ENCODE measurements at places on chromosomes 7 and 10.

DNA sequence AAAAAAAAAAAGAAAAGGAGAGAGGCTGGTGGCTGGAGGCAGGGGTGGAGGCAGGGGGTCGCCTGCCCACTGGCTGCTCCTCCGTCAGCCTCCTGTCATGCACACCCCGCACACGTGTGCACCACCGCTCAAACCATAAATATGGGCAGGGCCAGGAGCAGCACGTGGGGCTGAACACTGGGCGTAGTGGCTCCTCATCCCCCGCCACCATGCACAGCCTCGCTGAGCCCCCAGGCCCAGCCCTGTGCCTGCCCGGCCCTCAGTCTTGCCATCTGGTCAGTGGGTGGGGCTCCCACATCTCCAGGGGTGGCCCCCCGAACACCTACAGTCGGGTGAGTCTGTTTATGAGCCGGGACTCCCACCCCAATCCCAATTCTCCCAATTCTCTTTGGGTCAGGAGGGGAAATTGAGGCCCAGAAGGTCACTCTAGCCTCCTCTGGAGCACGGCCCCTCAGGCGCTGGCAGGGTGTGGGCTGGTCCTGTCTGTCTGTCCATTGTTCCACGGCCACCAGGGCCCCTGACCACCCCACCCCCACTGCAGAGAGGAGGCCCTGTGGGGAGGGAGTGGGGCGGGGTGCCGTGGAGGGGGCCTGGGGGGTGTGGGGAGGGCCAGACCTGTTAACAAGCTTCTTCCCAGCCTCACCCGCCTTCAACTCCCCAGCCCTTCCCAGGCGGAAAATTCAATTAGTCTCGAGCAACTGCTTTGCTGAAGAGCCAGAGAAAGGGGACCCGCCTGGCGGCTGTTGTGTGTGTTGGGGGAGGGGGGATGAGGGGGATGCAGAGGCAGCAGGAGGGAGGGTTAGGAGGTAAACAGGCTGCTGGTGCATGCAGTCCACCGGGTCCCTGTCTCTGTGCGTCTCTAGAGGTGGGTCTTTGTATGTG is 19.5 kb upstream of the GRIFIN start:
- no peak for DNase-seq

DNA sequence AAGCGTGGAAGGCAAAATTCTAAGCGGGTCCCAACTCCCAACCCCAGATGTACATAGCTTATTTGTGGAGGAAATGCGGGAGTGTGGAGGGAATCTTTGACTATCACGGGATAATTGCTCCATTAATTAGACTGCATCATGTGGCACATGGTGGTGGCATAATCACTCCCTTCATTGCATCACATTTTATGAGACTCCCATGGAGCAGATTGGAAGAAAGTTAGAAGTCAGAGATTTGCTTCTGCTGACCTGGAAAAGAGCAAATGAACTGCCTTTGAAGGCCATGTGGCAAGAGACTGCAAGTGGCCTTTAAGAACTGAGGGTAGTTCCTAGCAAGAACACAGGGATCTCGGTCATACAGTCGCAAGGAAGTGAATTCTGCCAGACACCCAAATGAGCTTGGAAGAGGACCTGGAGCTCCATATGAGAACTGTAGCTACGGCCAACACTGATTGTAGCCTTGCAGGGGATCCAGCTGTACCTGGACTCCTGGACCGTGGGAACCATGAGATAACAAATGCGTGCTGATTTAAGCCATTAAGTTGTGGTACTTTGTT is 37.1 kb upstream of the ITGB1 start:
- DNase-seq: no peak

DNA sequence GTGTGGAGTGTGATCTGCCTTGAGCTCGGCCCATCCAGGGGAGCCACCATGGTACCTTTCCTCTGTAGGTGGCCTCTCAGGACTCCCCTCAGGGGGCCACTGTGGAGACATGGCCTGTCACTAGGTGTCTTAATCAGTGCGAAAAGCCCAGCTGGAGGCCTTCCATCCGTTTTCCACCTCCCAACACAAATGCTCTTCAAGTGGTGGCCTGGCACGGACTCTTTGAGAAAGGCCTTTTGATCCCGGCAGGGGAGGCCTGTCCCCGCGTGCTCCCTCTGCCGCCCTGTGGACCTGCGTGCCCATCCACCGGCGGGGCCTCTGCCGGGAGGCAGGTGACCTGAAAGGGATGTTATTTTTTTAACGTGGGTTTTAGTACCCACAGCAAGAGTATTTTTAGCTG is 149.5 kb downstream of the RGS10 start:
- DNase-seq: peak; percentile 11

GRCh38 chr10:121452581-121452980 is 145.7 kb downstream of the FGFR2 start:
- DNase-seq: no peak

DNA sequence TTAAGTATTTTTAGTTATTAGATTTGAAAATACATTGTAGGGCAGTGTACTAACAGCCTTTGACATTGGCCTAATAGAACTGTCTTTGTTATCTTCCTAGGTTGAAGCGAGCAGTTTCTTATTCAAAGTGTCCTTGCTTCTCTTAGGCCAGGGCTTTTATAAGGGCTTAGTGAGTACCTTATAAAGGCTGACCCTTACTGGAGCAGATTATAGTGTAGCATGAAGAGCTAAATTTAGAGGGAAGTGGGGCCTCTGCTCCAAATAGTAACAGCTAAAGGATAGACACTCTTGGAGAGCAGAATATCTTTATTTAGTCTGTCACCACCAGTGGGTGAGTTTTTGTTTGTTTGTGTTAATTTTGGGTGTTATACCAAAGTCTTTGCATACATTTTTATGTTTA is 15.9 kb downstream of the BZW2 start:
- no peak for DNase-seq

DNA sequence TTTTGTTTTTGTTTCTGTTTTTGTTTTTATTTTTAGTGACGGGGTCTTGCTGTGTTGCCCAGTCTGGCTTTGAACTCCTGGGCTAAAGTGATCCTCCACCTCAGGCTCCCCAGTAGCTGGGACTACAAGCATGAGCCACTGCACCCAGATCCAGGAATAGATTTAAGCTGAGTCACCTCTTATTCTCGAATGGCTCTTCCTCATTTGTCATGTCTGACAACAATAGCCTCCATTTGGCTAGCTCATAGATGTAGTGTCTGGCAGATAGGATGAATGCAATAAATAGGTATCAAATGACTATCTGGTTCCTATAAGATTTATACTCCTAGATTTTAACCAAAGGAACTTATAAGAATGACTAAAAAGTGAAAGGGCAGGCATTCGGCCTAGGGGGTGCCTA is 172.9 kb downstream of the TMEM26 start:
- DNase-seq: no peak

DNA sequence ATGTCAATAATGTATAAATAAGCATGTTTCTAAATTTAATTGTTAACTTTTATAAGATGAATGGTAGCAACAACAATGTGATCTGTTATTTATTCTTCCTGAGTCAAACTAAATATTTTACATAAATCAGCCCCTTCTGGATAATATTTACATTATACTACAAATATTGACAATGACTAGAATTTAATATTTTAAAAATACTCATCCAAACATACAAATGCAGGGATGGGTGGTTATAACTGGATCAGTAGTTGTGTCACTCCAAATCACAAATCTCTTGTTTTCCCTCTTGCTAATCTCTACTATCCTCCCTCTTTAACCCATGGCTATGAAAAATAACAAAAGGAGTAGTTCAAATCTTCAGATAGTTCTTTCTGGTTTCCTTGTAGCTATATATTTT is 407.0 kb downstream of the HTR7 start:
- no peak for DNase-seq

- no peak for DNase-seq
Observed at GRCh38 chr10:14408139-14408538, 77.4 kb upstream of the FRMD4A start.

GRCh38 chr7:20122073-20122472 is 95.1 kb downstream of the MACC1 start:
- DNase-seq: no peak

GRCh38 chr10:82210331-82210730 is 335.3 kb downstream of the NRG3 start:
- DNase-seq: no peak

GRCh38 chr10:124640538-124641231 is 103.5 kb downstream of the FAM53B start:
- no peak for DNase-seq

DNA sequence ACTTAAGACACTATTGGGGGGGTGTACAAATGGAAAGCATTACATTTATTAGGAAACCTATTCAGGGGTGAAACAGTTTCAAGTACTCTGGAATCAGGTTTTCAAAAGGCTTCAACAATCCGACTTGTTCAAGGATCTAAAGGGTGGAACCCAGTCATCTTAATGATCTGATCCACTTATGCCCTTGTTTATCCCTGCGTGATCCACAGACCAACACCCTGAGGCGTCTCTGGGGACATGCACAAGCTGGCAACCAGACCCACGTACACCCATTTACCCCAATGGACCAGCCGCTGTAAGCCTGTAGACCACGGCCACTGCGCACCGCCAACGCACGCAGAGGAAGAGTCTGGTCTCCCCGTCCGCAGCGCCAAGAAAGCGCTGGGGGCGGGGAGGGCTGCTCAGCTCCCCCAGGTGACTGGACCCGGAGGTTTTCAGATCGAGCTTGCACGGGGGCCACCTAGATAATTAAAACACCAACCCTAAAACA is 13.4 kb downstream of the HNRNPF start:
- DNase-seq: no peak

DNA sequence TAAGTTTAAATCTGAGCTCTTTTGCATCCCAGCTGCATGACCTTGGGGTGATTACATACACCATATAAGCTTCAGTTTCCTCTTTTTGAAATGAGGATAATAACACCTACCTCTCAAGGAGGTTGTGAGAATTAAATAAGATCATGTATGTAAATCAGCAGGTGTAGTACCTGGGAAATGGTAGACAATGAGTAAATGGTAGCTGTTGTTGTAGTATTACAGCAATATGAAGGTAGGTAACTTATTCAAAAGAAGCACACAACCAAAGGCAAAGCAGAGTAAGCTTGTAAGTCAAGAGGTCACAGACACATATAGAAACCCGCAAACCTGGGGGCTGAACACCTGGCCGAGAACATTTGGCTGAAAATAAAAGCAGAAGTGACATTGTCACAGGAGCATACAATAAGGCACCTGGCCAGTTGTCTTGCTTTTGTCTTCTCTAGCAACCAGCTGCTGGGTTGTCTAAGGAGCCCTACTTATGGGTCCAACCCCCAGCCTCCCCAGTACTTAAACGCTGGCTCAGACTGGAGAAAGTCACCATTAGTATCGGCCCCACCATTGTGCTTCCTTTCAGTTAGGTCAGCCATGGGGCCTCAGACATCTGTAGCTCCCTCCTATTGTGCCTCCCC is 203.6 kb upstream of the MKLN1 start:
- DNase-seq: no peak

- DNase-seq: no peak
Observed at GRCh38 chr10:124625831-124626238, 118.3 kb downstream of the FAM53B start.

GRCh38 chr10:7193369-7193768 is 217.5 kb downstream of the SFMBT2 start:
- DNase-seq: no peak

- DNase-seq: no peak
Observed at GRCh38 chr7:18191862-18192625, 164.4 kb upstream of the PRPS1L1 start.

- no peak for DNase-seq
Observed at GRCh38 chr7:2438775-2439174, 35.4 kb downstream of the CHST12 start.

DNA sequence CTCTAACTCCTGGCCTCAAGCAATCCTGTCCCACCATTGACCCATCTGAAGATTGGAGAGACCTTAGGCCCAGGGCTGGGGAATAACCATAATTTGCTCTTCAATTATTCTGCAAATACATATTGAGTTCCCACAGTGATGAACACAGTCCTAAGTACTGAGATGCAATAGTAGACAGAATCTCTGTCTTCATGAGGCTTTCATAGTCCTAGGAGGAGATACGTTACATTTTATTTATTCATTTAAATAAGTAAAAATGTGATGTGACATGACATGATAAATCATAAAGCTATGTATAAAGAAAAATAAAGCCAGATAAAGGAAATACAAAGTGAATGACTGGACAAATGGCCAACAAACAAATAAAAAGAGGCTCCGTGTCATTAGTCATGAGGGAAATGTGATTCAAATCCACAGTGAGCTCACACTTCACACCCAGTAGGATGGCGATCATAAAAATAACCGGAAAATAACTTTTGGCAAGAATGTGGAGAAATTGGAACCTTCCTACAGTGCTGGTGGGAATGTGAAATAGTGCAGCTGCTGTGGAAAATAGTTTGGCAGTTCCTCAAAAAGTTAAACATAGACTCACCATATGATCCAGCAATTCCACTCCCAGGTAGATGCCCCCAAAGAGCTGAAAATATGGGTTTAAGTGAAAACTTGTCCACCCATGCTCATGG is 52.1 kb upstream of the JCAD start:
- no peak for DNase-seq

- DNase-seq: no peak
Observed at GRCh38 chr10:129809841-129810240, 154.2 kb downstream of the EBF3 start.

DNA sequence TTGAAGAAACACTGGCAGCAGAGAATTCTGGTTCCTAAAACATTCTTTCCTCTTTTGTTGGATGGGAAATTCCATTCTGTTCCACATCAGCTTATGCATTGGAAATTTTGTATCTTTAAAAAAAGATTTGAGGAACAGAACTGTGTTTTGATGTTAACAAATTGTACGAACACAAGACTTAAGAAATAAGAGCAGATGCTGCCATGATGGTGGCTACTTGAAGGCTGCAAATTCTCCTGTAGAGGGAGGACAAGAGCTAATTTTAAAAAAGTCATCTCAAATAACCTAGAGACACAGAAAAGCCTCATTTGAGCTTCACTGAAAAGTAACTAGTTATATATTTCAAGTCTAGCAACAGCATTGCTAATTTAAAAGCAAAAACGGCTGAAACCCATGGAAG is 29.8 kb downstream of the NDUFB2 start:
- DNase-seq: no peak

DNA sequence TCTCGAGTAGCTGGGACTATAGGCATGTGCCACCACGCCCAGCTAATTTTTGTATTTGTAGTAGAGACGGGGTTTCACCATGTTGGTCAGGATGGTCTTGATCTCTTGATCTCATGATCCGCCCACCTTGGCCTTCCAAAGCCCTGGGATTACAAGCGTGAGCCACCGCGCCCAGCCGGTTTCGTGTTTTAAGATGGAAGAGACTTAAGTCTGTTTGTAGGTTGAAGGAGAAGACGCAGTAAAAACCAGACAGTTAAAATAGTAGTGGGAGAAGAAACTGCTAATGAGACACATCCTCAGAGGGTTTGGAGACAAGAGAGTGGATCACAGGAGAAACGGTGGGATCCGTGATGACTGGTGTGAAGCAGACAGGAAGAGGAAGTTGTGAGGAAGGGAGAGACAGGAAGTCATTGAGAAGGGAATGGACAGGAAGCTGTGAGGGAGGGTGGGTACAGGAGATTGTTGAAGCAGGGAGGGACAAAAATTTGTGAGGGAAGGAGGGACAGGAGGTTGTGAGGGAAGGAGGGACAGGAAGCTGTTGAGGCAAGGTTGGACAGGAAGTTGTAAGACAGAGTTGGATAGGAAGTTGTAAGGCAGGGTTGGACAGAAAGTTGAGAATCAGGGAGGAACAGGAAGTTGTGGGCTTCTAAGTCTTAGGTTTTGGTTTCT is 115.5 kb downstream of the WDFY4 start:
- no peak for DNase-seq
